ENCODE measurements at places on chromosomes 13 and 19.

DNA sequence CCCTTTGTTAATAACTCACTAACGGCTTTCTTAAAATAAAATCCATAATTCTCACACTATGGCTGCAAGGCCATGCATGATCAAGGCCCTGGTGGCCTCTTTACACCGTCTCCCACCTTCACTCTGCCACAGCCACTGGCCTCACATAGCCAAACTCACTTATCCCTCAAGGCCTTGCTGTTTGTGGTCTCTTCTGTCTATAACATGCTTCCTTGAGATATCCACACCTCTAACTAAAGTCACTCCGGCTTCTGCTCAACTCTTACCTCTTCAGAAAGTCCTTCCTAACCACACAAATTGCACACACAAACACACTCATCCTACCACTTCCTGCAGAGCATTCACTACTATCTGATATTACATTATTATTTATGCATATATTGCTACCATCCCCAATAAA, 262.5 kb downstream of the DIAPH3 start:
- no peak for DNase-seq

- DNase-seq, result no peak
Measured at GRCh38 chr19:4372165-4373012, 28.0 kb downstream of the SH3GL1 start.

GRCh38 chr13:49347650-49348385, 96.0 kb downstream of the CAB39L start:
- no peak for DNase-seq

DNA sequence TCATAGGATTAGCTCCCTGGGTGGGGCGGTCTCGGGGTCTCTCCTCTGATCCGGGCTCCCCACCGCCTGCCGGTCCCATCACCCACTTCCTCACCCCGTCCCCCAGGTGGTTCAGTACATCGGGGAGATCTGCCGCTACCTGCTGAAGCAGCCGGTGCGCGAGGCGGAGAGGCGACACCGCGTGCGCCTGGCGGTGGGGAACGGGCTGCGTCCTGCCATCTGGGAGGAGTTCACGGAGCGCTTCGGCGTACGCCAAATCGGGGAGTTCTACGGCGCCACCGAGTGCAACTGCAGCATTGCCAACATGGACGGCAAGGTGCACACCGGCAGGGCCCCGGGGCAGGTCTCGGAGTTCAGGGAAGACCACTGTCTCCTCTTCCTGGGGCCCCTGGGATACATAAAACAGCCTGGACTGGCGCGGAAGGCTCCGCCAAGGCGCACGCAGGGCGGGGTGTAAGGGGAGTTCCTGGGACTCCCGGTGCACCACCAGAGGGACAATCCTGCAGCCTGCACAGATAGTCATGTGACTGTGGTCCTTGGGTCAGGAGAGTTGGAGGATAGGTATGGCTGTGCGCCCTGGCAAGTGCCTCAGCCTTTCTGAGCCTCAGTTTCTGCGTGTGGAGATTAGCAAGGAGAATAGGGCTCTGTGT, 14.2 kb upstream of the PGLS start:
- no peak for DNase-seq

GRCh38 chr13:95254339-95254738, 46.9 kb downstream of the ABCC4 start:
- no peak for DNase-seq

GRCh38 chr13:88376760-88377388, 705.7 kb downstream of the SLITRK5 start:
- DNase-seq, result no peak

DNA sequence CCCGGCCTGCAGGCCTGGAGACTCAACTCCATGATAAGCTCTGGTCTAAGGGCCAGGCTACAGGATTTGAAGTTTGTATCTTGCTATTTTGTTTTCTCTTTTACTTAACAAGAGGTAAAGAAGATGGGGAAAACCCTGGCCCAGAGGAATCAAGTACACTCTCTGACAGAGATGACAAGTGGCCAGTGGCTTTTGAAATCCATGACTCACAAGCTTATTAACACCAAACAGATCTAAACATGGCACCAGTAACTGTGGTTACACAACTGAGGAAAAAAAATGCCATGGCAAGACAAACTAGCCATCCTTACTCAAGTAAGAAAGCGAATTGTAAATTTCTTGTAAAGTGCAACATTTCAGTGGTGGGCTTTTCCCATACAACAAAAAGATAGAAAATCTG, 72.6 kb upstream of the SERTM1 start:
- no peak for DNase-seq

DNA sequence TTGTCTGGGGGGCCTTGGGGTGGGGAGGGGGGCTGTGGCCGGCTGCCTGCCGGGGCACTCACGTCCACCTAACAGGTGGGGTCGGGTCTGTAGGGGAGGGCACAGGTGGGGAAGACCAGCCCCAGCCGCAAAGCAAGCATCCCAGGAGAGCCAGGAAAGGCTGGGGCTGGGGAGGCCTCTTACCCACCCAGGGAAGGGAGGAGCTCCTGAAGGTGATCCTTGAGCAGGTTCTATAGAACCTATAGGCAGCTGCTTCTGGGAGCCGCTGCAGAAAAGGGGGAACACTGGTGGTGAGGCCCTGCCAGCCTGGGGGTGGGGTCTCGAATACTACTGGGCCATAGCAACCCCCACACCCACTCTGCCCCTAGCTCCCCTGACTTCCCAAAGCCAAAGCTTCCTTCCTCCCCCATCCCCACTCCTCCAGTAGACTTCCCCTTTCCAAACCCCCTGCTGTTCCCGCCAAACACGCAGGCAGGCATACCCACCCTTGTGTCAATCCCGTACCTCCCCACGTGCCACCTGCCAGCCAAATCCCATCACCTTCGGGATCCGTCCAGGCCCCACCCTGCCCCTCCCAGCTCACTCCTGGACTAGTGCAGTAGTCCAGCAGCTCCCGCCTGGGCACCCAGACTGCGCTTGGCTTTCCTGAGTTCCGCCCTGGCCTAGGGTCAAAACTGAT, 5.6 kb downstream of the KLF16 start:
- no peak for DNase-seq

- no peak for DNase-seq
Measured at GRCh38 chr13:33633701-33634545, 184.0 kb upstream of the RFC3 start.

DNA sequence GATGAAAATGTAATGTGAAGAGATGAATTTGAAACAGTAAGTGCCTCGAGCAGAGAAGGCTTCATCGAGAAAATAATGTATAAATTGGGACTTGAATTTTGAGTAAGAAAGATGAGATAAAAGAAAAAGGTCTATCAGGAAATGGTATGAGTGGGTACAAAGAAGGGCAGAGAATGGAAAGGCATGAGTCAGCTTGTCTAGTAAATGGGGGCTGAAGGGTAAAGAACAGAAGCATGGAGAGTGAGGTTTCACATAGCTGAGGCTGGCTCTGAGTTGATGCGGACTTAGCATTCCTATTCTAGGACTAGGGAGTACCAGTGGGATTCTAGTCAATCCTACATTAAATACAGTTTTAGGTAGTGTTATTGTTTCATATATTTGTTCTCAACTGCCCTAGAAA, 85.8 kb downstream of the ZC3H13 start:
- no peak for DNase-seq

- DNase-seq, result no peak
Measured at GRCh38 chr13:30125422-30126073, 181.8 kb downstream of the KATNAL1 start.

DNA sequence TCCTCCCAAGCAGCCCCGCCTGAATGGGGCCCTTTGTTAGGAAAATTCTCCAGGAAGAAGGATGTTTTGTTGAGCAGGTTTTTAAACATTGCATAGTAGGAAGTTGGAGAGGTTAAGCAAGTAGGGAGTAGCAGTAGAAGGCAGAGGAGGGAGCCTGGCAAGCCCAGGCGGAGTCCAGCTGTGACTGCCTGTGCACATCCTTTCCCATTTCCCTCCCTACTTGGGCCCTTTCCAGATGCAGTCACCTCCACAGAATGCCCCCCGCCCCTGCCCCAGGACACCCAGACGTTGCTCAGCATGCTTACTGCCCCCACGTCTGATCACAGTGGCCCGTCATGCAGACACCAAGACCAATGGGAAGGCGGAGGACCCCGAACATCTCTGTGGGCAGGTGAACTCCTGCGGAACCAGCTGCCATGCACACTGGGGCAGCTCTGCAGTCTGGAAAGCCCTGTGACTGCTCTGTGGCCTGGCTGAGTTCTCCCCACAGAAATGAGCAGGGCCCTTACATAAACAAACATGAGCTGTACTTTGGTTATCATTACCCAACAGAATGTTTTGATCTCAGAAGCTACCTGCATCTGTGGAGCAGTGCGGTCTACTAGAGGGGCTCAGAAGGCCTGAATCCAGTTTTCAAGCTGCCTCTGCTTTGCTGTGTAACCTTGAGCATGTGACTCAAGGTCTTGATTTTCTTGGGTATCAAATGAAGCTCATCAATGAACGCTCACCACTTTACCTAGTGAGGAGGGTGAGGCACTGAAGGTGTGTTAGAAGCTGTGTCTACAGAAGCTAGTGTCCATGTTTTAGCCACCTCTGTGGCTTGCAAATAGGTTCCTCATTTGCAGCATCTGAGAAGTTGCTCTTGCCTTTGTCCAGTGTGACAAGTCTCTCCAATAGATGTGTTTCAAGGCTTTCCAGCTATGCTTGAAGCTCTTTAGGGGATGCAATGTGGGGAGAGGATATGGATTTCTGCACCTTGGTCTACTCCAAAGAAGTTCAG, 84.2 kb downstream of the TNFRSF19 start:
- DNase-seq, result no peak

- no peak for DNase-seq
Measured at GRCh38 chr13:65697843-65698242, 1532.3 kb downstream of the PCDH9 start.

GRCh38 chr13:54394085-54394700, 1365.6 kb downstream of the OLFM4 start:
- no peak for DNase-seq

- DNase-seq, result no peak
Measured at GRCh38 chr13:40126306-40127085, 471.0 kb downstream of the COG6 start.

DNA sequence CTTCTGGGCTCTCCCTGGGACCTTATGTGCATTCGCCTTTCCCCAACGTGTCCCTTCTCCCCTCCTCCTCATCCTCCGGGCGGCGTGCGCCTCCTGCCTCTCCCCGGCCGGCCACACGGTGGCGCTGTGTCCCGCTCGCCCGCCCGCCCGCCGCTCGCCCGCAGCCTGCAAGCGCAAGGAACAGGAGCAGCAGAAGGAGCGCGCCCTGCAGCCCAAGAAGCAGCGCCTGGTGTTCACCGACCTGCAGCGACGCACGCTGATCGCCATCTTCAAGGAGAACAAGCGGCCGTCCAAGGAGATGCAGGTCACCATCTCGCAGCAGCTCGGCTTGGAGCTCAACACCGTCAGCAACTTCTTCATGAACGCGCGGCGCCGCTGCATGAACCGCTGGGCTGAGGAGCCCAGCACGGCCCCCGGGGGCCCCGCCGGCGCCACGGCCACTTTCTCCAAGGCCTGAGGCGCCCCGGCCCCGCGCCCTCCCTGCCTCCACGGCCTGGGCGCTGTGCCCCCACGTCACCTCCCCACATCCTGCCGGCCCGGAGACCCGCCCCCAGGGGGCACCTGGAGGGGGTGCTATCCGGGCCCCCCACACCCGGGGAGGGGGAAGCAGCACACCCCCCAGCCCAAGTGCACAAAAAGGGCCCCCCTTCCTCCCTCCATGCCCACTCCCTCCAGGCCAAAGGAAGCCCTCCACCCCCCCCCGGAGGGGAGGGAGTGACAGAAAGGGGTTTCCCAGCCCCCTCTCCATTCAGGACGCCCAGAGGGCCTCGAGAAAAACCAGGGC, 21.9 kb downstream of the ONECUT3 start:
- DNase-seq, result no peak

DNA sequence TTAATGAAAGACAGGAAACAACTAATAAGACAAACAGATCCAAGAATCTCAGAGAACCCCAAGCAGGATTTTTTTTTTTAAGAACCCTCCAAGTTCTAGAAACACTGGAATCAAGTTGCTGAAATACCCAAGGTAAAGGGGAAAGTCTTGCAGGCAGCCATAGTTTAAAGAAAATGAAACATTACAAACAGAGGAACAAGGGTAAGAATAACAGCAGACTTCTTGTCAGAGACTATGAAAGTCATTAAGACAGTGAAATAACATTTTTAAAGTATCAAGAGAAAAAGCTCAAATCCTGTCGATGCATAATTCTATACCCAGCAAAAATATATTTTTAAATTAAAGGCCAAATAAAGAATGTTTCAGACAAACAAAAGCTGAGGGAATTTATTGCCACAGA, 67.1 kb downstream of the WASF3 start:
- no peak for DNase-seq

GRCh38 chr13:102651892-102652291, 43.0 kb downstream of the METTL21C start:
- DNase-seq, result no peak

Measured in activated T-cell treated with anti-CD3 and anti-CD28 coated beads for 24 hours (primary cell).